ENCODE measurements at places on chromosomes 3 and 15.

GRCh38 chr3:115663414-115663813 is 40.1 kb downstream of the GAP43 start:
- DNase-seq = no peak

DNA sequence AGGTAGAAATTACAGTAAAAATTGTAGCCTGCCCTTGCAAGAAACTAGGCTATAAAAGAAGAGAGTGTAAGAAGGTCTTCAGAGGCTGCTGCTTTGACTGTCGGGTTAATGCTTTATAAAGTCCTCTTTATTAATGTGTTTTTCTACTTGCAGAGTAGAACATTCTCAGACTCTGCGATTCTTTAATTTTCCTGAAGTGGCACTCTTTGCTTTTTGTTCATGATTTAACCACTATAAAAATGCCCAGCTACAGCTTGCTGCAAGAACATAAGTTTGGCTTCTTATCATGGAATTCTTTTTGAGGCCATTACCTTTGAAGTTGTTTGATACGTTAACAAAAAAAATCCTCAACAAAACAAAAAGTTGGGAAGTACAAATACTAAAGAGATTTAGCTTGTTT is 33.8 kb downstream of the MFSD1 start:
- no peak for DNase-seq

DNA sequence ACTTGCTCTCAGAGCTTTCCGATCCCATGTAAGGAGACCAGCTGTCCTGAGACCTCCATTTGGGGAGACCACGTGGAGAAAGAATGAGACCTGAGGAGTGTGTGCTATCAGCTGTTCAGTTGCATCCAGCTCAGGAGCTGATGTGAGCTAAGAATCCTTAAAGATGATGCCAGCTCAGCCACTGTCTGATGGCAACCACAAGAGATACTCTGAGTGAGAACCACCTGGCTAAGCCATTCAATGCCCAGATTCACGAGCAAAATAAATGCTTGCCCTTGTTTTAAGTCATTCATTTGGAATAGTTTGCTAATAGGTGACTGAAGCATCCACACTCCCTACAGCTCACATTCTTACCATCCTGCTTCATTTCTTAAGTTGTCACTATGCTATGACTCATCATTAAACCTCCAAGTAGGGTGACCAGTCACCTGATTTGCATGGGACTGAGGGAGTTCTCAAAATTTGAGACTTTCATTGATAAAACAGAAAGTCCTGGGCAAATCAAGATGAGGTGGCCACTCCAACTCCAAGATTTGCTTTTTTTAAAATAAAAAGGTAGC is 56.4 kb downstream of the SPTSSB start:
- no peak for DNase-seq

GRCh38 chr3:11392860-11393114 is 120.6 kb downstream of the ATG7 start:
- no peak for DNase-seq

DNA sequence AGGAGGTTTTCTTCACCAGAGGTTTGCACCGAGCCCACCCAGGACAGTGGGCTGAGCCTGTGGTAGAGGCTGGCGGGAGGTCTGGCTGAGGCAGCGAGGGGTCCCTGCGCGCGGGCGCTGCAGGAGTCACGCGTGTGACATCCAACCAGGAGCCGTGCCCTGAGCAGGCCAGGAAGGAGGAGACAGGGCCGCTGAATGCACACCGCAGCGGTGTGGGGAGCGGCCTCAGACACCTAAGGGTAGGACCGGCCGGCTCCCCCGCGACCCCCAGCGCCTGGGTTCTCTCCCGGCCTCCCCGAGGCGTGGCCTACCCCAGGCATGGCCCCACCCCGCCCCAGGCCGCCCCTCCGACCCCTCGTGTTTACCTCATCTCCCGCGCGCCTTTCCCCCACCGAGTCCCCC is 412 bp downstream of the SLC41A3 start:
- no peak for DNase-seq

DNA sequence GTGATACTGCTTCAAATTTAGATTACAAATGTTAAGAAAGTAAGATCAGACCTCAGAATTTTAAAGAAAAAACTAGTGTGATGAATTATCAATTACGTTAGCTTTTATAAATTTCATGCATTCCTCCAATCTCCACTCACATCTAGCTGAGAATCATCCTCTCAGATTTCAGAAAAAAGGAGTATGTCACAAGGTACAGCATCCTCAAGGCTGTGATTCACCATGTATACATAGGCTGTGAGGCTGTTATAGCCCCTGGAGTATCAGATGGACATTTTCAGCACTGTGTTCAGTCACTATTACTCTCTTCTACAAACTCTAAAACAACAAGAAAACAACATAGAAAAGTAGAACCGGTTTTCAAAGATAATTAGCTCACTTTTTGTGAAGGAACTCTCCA is 214.4 kb downstream of the PCCB start:
- DNase-seq = no peak

DNA sequence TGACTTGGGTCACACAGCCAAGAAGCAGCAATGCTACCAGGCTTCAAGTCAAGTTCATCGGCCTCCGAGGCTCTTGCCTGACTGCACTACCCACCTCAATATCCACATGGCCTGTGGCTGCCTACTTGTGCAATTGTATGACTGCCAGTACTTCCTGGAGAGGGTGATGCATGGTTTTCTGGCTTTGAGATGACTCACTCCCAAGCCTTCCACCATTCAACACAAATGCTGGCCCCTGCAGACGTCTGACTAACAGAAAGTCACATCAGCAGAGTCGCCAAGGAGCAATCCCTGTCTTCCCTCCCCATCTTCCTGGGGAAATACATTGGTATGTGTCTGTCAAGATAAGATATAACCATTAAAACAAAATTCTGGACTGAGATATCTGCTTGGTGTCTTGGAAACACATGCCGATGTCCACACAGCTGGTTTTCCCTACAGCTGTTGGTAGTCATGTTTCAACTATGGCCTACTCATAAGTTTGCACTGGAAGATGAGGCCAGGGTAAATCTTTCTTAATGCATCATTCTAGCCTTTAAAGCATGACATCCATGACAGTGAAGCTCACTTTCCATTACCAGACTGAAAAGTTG is 79.6 kb upstream of the SPATA12 start:
- DNase-seq = no peak

- no peak for DNase-seq
Observed at GRCh38 chr3:12730506-12731242, 28.4 kb downstream of the TMEM40 start.

- no peak for DNase-seq
Observed at GRCh38 chr3:84547971-84548970, 410.5 kb upstream of the CADM2 start.

GRCh38 chr3:21059404-21059803 is 691.6 kb downstream of the ZNF385D start:
- no peak for DNase-seq

- no peak for DNase-seq
Observed at GRCh38 chr15:64429448-64429847, 30.9 kb upstream of the ZNF609 start.

- no peak for DNase-seq
Observed at GRCh38 chr15:80473286-80474223, 69.4 kb downstream of the ARNT2 start.

GRCh38 chr3:59135096-59135495 is 85.3 kb upstream of the CFAP20DC start:
- DNase-seq = no peak

DNA sequence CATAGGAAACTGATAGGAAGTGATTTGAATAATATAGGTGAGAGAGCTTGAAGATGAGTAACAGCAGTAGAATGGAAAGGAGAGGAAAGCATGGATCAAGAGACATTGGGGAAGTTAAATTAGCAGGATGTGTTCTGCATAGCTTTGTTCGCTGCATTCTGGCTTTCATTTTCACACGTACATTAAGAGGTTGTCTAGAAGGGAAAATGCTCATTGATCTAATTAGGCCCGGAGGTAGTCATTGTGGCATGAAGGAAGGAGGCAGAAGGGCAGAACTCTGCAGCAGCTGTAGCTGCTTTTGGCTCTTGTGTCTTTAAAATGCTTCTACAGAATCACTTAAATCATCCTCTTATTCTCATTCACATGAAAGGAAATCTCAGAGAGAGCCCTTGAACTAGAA is 40.3 kb downstream of the KCNAB1 start:
- DNase-seq = no peak

GRCh38 chr15:70356919-70357318 is 259.2 kb upstream of the TLE3 start:
- DNase-seq = no peak

DNA sequence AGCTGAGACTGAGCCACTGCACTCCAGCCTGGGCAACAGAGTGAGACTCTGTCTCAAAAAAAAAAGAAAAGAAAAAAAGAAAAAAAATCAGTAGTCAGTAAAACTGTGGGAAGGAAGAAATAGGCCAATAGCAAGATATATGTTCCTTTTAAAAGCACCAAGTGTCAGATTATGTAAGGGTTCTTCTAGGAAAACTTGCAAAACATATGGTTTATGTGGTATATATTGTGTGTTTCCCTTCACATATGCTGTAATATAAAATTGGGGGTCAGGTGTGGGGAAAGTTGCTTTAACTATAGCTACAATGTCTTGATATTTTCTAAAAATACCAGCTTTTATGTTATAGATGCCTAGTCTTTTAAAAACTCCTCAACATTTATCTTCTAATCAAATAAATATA is 64.6 kb downstream of the ESYT3 start:
- no peak for DNase-seq

DNA sequence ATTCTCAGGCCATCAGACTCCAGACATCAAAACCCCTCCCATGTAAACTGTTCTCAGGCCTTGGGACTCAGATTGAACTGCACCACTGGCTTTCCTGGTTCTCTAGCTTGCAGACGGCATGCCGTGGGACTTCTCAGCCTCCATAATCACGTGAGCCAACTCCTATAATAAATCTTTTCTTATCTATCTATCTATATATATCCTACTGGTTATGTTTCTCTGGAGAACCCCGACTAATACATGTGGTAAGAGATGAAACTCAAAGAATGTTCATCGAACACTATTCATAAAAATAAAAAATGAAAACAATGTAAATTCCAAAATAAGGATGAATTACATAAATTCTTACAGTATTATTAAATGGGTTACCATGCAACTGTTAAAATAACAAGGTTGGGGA is 84.5 kb upstream of the NTRK3 start:
- DNase-seq = no peak

DNA sequence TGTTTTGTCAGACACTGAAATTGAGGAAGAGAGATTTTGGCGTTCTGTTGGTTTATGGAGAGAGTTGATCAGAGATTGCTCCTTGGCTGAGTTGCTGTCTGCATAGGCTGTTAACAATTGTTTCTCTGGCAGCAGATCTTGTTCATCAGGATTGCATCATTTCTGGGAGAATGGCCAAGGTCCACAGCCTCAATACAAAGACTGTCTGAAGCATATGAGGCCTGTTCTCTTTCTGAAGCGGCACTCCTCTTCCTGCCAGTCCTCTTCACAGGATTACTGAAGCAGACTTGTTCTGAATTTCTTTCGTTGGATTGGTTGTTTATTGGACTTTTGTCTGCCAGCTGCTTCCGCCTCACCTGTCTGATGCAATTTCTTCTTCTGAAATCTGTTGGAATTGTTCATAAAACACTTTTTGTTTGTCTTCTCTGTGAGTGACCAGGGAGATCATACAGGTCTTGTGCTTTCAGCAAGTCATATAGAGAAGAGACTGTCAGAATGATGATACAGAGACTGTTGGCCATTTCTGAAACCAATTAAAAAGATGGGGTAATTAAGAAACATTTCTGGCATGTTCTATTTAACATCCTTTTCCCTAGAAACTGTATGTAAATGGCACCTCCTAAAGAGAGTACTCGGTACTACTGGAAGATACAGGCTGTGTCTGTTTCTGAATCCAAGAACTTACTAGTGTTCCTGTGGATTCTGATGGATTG is 25.5 kb downstream of the SETD5 start:
- DNase-seq = no peak

GRCh38 chr3:150913133-150913922 is 8.1 kb upstream of the MINDY4B start:
- no peak for DNase-seq

DNA sequence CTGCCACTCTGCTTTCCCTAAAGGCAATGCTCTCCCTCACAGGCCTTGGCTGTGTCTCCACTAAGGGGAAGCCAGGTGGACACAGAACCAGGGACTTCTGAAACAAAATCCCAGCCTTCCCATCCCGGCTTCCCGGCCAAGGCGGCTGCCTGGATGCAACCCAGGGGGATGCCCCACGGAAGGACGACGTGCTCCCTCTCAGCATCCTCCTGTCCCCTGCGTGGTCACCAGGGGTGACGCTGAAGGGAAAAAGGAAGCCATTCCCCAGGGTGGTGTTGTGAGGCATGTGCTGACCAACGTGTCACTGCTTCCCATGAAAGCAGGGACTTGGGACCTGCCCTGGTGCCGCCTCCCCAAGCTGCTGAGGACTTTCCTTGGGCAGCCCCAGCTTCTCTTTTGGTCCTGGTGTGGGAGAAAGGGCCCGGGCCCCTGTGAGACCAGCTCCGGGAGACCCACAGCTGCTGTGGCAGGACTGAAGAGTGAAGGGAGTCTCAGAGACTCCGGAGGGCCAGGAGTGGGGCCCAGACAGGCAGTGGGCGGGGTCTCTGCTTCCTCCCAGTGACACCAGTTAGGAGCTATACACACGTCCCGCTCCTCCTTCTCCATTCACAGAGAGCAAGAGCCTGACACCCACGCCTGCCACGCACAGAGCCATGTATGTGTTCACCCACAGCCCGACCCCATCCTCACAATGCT is 139.2 kb downstream of the NUP210 start:
- no peak for DNase-seq

- no peak for DNase-seq
Observed at GRCh38 chr3:134464064-134464688, 21.6 kb downstream of the ANAPC13 start.

GRCh38 chr3:178059836-178060235 is 476.4 kb upstream of the KCNMB2 start:
- DNase-seq = no peak

DNA sequence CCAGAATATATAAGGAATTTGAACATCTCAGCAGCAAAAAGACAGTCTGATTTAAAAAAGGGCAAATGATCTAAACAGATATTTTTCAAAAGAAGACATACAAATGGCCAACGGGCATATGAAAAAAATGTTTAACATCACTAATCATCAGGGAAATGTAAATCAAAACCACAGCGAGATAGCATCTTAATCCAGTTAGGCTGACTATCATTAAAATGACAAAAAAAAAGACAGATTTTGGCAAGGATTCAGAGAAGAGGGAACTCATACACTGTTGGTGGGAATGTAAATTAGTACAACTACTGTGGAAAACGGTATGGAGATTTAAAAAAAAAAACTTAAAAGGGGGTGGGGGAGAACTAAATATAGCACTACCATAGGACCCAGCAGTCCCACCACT is 47.9 kb downstream of the RNF13 start:
- no peak for DNase-seq

DNA sequence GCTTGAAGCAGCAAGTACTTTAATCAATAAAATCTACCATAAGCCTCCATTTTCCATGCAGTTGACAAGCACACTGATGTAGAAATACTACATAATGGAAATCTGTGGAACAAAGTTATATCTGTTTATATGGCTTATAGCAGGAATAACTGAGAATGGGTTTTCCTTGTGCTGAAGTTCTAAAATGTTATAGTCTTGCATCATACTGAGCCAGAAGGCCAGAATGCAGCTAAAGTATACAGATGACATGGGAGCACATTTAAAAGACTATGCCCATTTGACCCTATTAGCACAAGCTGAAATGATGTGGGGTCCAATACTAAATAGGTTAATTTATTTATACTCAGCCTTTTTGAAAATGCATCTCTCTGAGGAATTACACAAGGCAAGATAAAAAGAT is 25.1 kb downstream of the SLC24A5 start:
- no peak for DNase-seq

- no peak for DNase-seq
Observed at GRCh38 chr3:77412584-77412983, 372.7 kb downstream of the ROBO2 start.

GRCh38 chr15:95448531-95449229 is 881.8 kb upstream of the NR2F2 start:
- no peak for DNase-seq
